ENCODE measurements at places on chromosomes 6 and 20.

- DNase-seq: no peak
These were observed 102.7 kb downstream of the JARID2 start for GRCh38 chr6:15348528-15348927.

DNA sequence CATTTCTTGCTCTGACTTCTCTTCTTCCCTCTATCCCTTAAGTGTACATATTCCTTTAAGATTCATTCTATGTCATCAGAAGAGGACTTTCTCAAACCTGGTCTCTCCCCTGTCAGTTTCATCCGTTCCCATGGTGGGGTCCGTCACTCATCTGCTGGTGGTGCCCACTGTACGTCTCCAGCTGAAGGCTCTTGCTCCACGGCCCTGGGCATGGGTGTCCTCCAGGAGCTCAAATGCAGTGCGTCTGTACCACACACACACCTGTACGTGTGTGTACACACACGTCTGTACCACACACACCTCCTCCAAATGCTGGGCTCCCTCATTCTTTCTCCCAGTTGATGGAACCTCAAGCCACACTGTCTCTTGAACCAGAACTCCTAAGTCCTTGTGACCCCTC lies 85.6 kb downstream of the CAP2 start:
- no peak for DNase-seq

- DNase-seq: no peak
These were observed 35.7 kb upstream of the GABRR1 start for GRCh38 chr6:89252907-89253306.

DNA sequence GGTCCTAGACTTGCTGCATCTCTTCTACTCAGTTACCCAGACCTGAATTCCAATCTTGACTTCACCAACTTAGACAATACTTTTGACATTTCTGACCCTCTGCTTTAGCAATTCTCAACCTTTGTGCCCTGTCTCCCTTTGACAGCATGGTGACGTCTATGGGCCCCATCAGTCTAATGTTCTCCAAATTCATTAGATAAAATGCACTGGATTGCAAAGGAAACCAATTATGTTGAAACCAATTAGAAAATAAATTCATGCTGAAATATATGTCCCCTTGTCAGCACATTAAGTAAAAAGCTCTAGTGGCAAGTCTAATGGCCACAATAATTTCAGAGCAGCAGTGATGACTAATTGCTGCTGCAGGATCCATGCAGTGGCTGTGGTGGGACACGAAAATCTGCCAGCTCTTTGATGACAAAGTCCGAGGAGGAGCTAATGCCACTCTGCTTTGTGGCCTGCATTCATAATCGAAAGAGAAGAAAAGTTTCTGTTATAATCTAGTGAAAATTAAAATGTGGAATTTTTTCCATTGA lies 64.0 kb downstream of the BFSP1 start:
- DNase-seq: no peak

GRCh38 chr6:169266746-169267591 lies 13.3 kb upstream of the THBS2 start:
- DNase-seq: no peak

- no peak for DNase-seq
These were observed 112.8 kb downstream of the BCAS1 start for GRCh38 chr20:53957451-53958172.

DNA sequence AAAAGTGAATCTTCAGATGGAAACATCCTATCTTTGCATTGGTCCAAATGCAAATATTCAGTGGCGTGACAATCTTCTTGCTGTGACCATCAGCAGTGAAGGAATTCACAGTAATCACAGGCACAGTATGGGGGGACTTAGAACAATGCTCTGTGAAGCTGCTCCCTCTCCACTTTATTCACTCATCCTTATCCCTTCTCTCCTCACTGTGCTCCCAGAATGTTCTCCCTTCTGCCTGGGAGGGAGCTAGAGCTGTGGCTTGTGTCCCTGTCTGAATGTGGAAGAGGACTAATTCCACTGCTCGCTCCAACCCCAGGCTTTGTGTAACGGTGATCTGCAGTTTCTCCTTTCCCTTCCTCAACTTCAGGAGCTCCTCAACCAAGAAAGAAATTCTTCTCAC lies 243.7 kb downstream of the ALDH8A1 start:
- no peak for DNase-seq

DNA sequence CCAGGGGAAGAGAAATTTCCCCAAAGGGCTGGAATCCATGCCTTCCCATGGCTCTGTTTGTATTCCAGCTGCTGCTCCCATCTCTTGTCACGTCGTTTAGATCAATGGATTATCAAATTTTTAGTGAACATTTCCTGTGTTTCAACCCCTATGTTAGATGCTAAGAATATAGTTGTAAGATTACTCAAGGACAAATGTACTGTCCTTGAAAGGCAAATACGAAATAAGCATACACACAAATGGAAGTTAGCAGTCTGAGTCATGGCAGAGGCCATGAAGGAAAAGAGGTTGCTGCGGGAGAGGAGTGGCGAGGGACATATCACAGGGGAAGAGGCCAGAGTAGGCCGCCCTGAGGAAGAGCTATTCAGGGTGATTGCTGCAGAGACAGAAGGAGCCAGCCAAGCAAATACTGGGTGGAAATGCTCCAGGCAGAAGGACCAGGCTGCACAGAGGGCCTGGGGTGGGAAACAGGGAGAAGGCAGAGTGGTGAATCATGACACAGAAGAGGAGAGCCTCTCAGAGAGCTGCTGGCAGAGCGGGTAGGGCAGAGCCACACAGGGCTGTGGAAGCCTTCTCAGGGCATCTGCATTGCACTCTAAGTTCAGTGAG lies 219.2 kb upstream of the LRFN2 start:
- no peak for DNase-seq

DNA sequence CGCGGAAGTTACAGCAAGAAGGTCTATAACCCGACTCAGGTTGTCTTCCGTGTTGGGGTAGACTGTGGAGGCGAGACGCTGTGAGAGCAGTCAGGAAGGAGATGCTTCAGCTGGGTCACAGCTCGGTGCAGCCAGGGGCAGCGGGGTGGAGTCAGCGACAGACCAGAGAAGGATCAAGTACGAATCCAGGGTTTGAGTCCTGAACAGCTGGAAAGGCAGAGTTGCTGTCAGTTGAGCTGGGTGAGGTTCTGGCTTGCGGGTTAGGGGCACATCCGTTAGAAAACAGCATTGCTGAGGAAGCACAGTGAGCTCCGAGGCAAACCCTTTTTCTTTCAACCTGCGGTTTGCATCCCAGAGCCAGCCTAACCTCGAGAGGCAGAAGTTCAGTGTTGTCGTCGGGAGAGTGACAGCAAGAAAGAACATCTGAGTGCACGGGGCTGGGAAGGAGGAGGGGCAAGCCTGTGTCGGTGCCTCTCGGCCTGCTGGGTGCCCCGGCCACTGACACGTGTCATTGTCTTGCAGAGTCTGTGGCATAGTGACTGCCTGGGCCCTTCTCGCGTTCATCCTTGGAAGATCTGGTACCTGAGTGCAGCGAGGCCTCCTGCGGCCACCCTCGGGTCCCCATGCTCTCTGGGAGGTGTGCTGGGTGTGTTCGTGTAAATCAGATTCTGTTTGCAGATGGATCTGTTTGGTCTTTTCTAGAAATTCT lies 20.0 kb downstream of the PNLDC1 start:
- DNase-seq: peak; percentile 43

- no peak for DNase-seq
These were observed 57.1 kb downstream of the PSMG4 start for GRCh38 chr6:3315841-3316240.

GRCh38 chr6:108868647-108869046 lies 20.4 kb downstream of the ARMC2 start:
- no peak for DNase-seq

- DNase-seq: no peak
These were observed 5.9 kb upstream of the DEK start for GRCh38 chr6:18270216-18270615.

- DNase-seq: no peak
These were observed 2.7 kb upstream of the NECAB3 start for GRCh38 chr20:33676652-33677645.

DNA sequence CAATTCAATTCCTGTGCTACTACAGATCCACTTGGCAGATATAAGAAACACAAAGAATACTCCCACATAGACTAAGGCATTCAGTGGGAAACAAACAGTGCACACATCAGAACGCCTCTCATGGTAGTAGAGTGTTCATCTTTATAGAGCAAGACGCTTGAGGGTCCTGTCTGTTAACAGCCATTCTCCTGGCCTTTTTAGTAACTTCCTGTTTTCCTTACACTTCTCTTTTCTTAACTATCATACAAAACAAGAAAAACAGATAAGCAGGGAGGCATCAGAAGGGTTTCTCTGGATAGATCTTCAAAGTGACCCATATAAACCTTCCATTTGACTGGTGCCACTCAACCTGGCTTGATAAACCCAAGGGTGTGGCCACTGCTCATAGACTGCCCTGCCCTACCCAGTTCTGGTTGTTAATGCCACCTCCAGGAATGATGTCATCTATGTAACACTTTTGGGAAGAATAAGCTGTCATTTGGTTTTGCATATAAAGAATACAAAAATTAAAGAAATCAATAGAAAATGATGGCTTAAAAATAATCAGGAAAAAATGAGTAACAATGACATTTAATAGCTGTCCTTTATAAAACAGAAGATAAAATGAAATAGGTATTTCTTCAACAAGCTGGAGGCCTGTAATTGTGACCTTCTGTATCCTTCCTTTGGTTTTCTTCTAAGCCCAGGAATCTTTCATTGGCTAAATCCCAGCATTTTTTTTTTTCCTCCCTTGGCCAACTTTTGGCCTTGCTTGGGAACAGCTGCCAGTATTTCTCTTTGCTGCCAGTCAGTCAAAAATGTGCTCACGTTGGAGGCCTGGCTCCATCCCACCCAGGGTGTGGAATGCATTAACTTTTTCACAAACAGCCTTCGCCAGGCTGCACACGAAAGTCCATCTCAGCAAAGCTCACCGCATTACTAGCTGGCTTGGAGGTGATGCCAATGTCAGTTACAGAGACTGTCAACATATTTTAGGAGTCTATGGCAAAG lies 103.5 kb downstream of the GJA10 start:
- no peak for DNase-seq

DNA sequence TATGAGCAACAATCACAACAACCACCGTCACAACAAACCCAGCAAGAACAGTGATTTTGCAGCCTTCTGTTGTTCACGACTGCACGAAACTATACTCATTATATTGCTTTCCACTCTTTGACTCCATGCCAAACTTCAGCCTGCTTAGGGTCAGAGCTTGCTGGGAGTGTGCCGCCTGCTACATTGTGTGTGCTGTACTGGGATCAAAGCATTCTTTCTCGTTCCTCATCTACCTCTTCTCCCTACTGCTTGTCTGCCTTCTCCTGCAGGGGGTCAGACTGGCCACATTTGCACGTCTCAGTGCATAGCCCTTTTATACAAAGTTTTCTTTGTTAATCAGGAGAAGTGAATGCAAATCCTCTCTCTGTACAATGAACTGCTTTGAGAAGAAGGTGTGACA lies 401.6 kb upstream of the CITED2 start:
- no peak for DNase-seq

DNA sequence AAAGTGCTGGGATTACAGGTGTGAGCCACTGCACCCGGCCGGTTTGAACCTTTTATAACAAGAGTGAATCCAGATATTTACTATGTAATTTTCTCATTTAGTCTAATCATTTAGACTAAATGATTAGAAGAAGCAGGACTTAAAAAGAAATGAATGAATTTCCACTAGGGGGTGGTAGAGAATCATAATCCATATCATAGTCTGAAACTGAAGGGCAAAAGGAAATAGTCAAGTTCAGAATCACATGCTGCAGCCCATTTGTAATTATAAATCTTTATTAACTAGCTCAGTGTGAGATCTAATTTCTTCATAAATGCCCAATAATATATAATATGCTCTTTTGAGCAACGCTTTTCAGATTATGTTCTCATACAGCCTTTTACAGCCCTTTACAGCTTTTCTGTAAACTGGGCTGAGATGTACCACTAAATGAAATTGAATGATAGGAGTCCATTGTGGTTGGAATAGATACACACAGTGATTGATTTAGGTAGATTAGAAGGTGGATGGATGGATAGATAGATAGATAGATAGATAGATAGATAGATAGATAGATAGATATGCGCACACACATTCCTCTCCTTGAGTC lies 31.8 kb downstream of the PSMB9 start:
- no peak for DNase-seq

GRCh38 chr20:59157961-59158541 lies 5.6 kb upstream of the ZNF831 start:
- no peak for DNase-seq

DNA sequence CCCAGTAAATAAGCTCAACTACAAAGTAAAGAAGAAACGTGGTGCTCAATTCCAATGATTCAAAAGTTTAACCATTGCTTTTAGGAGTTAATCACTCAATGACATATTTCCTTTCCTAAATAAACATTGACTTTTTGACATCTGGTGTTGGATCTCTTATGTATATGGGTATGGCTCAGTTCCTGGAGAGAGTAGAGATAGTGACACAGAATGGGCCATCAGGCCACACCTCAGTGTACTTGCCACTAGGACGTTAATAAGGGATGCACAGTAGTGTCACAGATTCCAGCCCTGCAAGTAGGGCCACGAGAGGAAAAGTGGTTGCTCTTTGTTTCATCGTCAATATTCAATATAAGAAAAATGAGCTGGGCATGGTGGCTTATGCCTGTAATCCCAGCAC lies 48.9 kb upstream of the TXNDC5 start:
- DNase-seq: no peak
